ENCODE measurements at places on chromosomes 6 and 20.

DNA sequence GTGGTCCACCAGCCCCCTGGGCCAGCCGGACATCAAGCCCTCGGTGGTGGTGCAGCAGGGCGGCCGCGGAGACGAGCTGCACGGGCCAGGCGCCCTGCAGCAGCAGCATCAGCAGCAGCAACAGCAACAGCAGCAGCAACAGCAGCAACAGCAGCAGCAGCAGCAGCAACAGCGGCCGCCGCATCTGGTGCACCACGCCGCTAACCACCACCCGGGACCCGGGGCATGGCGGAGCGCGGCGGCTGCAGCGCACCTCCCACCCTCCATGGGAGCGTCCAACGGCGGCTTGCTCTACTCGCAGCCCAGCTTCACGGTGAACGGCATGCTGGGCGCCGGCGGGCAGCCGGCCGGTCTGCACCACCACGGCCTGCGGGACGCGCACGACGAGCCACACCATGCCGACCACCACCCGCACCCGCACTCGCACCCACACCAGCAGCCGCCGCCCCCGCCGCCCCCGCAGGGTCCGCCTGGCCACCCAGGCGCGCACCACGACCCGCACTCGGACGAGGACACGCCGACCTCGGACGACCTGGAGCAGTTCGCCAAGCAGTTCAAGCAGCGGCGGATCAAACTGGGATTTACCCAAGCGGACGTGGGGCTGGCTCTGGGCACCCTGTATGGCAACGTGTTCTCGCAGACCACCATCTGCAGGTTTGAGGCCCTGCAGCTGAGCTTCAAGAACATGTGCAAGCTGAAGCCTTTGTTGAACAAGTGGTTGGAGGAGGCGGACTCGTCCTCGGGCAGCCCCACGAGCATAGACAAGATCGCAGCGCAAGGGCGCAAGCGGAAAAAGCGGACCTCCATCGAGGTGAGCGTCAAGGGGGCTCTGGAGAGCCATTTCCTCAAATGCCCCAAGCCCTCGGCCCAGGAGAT, 1.0 kb downstream of the POU3F2 start:
- DNase-seq: no peak

DNA sequence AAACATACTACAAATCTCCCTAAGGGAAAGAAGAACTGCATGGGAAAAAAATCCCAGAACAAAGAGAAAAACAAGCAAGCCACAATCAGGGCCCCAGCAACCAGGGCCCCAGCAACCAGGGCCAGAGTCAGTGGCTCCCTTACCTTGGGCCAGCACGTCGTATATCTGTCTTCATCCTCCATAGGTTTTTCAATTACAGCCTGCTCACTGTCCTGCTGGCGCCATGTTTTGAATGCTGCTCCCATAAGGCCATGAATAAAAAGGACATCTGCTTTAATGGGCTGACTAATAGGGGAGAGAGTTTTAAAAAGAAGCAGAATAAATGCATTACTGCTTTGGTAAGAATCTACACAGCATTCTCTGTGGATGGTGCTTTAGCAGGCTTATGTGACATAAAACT, 49.2 kb downstream of the SERAC1 start:
- no peak for DNase-seq

DNA sequence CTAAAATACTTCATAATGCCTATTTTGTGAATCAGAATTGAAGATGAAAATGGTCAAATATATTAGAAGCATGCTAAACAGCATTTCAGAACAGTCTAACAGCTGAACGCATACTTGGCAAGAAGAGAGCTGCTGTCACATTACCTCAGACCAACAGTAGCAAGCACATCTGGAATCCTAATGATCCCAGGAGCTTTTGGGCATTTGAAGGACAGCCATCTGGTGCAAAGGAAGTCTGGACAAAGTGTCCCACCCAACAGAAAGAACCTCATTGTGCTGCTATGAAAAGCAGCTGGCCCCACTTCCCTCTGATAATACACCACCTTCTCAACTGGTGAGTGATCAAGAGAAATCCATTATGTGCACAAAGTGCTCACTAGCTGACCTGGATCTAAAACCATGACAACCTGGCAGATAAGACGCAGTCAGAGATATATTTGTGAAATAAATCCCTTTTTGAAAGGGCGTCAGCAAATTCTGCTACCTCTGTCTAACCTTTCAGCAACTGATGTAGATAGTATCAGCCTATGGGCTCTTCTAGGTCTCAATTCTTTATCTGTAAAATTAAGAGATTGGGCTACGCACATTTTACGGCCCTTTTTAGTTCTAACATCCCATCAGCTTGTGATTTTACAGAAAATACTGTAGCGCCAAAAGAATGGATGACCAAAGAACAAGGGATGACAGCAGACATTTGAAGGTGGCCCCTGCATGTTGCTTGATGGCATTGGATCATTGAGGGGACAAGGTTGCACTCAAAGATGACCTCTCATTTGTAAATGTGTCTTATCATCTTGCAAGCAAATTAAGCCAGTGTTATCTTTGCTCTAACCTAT, 78.7 kb downstream of the SGK1 start:
- DNase-seq: no peak

DNA sequence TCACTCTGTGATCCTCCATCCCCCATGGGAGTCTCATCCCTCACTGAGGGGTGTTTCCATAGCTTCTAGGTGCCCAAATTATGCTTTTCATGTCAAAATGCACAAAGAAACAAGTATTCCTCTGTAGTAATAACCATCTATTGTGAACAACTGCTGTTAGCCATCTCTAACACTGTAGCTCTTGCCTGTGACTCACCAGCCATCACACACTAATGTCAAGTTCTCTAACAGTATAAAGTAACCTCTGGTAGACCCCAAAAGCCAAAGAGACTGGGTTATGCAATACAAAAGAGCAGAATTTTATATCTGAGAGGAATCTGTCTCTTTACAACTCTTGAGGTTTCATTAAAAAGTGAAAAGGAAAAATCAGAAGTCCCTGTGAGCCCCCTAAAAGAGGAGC, 25.4 kb upstream of the IYD start:
- no peak for DNase-seq

GRCh38 chr6:166245148-166245547, 63.0 kb downstream of the PRR18 start:
- DNase-seq: no peak

- no peak for DNase-seq
Measured at GRCh38 chr20:49657118-49657901, 56.4 kb downstream of the B4GALT5 start.

- no peak for DNase-seq
Measured at GRCh38 chr6:118584911-118585310, 36.8 kb downstream of the PLN start.

- DNase-seq: no peak
Measured at GRCh38 chr6:49540614-49541013, 9.9 kb upstream of the C6orf141 start.

DNA sequence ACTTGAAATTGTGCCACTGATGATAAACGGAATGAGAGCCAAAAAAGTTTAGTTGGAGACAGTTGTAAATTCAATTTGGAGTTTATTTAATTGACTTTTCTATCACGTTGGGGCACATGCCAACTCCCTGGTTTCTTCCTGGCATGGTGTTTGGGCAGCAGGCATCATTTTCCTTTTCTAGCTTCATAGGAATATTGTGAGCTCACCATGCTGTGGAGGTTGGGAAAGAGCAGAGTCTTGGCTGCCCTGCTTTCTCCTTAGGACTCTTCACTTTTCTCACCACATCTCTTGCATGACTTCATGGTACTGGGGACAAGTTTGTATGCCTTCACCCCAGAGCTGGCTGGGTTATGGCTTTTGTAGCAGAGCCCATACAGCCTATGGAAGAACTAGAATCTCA, 6.4 kb downstream of the SCAND1 start:
- no peak for DNase-seq

DNA sequence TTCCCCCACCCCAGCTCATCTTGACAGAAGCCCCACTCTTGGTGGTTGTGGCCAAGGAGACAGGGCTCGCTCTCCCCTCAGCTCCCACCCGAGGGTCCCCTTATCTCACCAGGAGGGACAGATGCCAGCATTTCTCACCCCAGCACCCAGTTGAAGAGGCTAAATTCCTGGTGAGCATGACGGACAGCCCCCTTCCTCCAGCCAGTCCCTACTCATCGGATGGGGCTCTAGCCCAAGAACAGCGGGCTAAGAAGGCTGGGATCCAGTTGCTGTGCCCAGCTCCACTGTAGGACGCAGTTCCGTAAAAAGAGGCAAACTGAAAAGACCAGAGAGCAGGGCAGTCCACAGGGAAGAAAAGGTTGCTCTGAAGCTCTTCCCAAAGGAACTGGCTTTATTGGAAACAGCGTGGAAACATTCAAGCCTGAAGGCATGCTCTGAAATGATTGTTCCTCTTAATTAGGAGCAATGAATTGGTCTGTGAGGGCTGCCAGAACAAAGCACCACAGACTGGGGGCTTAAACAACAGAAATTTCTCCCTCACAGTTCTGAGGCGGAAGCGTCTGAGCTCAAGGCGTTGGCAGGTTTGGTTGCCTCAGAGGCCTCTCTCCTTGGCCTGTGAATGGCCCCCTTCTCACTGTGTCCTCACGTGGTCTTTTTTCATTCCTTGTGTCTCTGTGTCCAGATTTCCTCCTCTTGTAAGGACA, 17.9 kb upstream of the KIF25 start:
- DNase-seq: no peak

DNA sequence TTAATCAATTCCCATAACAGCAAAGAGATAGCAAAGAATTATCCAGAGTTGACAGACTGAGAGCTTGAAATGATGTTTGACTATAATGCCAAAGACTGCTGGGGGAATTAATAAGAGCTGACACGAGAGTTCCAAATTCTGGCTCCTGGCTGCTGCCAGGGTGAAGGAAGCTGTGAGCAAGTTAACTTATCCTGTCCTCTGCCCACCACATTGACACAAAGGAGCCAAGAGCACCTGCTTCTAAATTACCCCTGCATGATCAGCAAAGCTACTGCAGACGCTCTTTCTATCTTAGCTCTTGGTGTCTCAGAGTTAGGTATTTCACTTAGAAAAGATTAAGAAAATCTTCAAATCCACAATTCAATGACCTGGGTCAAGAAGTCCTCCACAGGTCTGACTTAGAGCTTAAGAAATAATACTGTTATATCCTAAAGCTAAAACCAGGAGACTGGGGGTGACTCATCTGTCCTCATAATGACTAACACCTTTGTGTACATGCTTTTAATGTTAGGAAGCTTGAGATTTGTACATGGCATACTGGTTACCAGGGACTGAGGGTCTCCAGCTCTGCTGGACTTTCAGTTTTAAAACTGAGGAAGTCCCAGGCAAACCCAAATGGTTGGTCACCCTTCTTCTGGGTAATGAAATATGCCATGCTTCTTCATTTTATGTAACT, 13.2 kb upstream of the FRK start:
- DNase-seq: no peak

DNA sequence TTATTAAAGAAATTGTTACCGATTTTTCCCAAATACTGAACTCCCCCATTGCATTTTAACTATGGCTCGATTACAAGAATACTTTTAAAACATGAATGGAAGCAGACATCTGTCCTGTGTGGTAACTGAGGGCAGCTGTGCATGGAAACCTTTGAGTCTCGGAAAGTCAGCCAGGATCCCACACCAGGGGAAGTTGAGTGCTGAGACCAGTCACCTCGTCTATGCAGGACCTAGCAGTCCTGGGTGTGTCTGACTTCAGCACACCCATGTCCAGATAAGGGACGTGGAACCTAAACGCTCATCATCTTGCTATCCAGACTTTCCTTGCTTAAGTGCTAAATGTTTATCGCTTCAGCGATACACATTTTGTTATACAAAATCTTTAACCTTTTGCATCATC, 6.1 kb downstream of the RIN2 start:
- peak; percentile 56 for DNase-seq

DNA sequence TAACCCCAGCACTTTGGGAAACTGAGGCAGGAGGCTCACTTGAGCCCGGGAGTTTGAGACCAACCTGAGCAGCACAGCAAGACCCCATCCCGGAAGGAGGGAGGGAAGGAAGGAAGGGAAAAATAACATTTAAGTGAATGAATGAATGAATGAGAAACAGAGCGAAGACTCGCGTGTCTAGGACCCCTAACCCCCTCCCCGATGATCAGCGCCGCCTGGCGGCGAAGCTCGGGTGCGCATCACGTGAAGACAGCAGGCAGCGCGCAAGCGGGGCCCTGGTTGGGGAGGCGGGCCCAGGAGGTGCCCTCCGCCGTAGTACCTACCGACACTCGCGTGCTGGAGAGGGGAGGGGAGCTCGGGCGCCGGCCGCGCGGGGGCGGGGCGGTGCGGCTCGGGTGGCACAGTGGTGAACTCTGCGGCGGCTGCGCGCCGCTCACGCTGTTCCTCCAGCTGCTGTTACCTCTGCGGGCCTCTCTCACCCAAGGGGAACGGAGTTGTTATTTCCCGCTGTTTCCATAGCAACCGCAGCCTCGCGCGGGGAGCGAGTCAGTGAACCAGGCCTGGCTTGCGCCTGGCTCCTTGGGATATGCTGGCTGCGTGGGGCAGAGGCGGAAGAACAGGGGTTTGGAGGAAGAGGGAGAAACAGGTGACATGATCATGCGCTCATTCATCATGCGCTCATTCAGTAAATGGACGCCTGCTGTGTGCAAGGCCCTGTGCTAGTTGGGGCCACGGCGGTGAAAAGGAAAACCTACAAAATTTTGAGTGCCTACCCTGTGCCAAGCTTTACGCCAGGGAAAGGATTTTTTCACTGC, 2.0 kb upstream of the DCDC2 start:
- DNase-seq: no peak

DNA sequence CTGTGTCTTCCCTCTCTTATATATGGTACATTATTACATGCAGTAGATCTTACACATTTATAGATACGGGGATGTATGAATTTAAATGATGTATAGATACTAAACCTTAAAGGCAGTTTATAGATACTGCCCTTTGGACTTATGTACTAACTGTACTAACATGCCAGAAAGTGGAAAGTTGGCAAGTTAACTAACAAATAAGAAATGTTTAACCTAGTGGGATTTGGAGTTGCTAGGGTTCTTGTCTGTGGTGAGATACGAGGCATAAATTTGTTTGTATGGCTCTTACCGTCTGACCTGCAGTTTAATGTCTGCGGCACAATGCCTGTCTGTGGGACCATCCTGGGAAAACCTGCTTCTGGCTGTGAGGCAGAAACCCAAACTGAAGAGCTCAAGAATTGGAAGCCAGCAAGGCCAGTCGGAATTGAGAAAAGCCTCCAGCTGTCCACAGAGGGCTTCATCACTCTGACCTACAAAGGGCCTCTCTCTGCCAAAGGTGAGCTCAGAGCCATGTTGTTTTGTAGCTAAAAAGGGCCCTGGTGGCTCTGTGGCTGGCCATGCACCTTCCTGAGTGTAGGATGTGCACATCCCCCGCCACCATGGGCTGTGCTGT, 62.9 kb upstream of the SLC22A1 start:
- DNase-seq: no peak
